Mesenteric fat pad (tissue), 1 donor: ENCODE measurements at places on chromosomes 6 and 20. TPM values are rescaled to one million over a fixed set of nuclear protein-coding genes. Genes with fewer than 3 reads are reported as not detected.

The GABRR2 gene
- 2.2 TPM for total RNA-seq

The TCP11 gene
- total RNA-seq = not detected

The GPLD1 gene
- total RNA-seq = 11.0 TPM

The ADAM33 gene
- 30.7 TPM for total RNA-seq

The BPIFB4 gene
- not detected for total RNA-seq

The TCF21 gene
- 5.2 TPM for total RNA-seq

The BMP5 gene
- not detected for total RNA-seq

The MACROD2 gene
- 3.8 TPM for total RNA-seq

The TMEM74B gene
- total RNA-seq = 0.42 TPM

The CST1 gene
- total RNA-seq = not detected

The DPPA5 gene
- total RNA-seq = not detected

The COL21A1 gene
- 1.3 TPM for total RNA-seq

The CYP39A1 gene
- 1.1 TPM for total RNA-seq

The PROCR gene
- total RNA-seq = 103 TPM

The PROKR2 gene
- total RNA-seq = not detected

The TBC1D22B gene
- 8.7 TPM for total RNA-seq

The STX11 gene
- 32.7 TPM for total RNA-seq

The MYO6 gene
- total RNA-seq = 19.9 TPM

The KDM1B gene
- total RNA-seq = 13.3 TPM

The MTFR2 gene
- 0.87 TPM for total RNA-seq
